ENCODE measurements at places on chromosomes 7 and 10. TPM values are rescaled to one million over a fixed set of nuclear protein-coding genes. Genes with fewer than 3 reads are reported as not detected.

DNA sequence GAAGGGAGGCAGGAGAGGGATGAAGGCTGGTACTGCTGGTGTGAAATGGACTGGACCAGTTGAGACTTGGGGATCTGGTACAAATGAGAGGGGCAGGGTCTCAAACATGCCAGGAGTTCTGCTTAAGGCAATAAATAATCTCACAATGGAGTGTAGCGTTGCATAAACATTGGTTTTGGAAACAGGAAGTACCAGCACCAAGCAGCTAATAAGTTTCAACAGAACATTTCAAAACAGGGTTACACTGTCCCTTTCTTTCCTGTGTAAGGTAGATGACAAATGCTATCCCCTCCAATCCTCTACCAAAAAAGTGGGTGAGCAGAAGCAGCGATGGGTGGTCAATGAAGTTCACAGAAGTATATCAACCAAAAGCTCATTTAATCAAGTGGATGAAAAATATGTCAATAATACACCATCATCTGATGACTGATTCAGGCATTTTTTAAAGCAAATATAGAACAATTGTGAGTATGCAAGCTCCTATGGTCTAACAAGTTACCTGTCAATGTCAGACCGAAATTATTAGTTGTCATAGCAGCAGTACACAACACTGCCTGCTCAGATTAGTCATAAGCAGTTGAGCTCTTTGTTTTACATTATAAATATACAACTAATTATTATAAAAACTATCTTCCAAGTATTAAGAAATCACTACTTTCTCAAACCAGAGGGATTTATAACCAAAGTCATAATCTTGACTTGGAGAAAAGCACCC is 220.0 kb downstream of the FAM107B start:
- no peak for DNase-seq

GRCh38 chr7:4783292-4783652 is 7.8 kb downstream of the AP5Z1 start:
- DNase-seq = no peak

DNA sequence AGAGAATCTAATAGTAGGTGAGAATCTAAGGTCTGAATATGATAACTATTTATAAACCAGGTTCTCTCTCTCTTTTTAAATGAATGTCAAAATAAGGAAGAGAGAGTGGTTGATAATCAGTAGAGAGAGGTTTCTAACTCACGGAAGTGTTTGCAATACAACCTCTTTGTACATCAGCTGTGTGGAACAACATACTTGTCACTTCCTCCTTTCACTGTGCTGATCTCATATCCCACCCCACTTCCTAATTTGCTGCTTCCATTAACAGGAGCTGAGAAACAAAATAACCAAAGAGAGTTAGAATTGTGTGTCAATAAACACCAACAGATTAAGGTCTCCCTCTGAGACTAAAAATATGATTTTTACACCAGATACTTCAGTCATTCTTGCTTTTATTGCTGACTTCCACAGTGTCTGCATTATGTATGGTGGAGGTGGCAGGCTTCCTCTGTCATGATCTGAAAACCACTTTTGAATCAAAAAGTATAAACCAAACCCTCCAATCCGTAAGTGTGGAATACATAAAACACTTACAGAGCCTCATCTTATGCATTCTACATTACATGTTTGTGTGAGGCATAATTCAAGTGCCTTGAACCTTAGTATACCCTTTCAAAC is 25.0 kb downstream of the CACUL1 start:
- no peak for DNase-seq

DNA sequence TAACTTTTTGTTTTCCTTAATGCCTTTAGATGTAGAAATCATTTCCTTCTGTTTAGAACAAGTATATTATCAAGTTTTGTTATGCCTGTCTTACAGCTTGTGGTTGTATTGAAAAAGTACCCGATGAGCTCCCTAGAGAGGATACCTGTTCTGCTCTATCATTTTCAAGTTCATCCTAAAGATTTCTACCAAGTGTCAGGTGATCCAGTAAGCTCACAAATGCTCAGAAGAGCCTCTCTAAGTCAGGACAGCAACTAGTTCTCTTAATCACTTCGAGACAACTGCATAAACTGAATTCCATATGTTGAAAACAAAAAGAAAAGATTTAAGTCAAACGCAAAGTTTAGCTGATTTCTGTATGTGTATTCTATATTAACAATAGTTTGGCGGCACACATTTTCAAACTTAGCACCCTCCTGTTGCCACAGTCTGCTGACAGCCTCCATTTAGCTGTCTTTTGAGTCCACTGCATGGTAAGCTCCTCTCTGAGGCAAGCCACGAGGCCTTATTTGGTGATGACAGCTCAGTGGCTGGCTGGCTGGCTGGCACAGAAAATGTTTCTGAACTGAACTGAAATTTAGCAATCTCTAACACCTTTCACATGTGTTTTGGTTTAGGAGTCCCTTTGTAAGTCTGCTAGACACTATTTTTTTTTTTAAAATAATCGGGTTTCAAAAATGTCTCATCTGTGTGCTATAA is 59.4 kb downstream of the SEMA3C start:
- peak; percentile 24 for DNase-seq

DNA sequence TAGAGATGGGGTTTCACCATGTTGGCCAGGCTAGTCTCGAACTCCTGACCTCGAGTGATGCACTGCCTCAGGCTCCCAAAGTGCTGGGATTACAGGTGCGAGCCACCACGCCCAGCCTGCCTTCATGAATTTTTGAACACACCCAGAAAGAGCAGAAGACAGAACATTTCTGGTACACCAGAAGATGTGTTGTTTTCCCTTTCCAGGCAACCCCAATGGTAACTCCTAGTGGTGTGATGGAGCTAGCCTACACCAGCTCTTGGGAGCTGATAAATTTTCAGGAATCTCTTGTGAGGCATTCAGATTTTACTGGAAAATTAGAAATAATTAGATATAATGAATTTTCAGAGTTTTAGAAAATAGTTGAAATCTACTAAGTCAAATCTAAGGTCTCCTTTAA is 904 bp upstream of the CCDC7 start:
- DNase-seq = no peak

GRCh38 chr7:77282897-77283296 is 83.3 kb upstream of the FGL2 start:
- DNase-seq = no peak

DNA sequence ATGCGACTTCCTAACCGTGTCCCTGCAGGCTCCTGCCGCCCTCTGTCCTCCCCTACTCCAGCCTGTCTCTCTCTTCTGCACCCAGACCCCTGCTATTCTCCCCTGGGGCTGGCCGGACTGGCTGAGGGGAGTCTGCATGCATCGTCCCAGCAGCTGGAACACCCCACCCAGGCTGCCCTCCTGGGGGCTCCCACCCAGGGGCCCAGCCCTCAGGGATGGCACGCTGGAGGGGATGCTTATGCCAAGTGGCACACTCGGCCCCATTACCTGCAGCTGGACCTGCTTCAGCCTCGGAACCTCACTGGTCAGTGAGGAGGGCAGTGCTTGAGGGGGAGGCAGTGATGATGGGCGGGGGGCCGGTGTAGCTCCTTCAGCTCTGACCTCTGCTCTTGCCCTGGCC is 21.7 kb upstream of the ZNF467 start:
- DNase-seq = no peak

DNA sequence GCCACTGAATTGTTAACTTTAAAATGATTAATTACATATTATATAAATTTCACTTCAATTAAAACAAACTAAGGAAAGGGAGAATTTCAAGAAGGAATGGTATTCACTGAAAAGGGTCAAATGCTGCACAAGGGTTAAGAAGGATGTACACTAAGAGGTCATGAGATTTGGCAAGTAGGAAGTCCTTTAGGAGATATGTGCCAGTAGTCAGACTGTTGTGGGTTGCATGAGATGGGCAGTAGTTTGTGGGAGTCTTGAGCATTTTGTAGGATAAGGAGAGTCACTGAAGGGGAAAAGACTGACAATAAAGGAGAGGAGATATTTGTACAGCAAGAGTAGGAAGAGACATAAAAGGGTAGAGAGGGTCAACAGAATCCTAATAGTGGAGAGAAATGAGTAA is 12.4 kb upstream of the PTPN12 start:
- no peak for DNase-seq

GRCh38 chr7:95427166-95427565 is 7.7 kb downstream of the PON2 start:
- DNase-seq = no peak

STAG3 gene
- total RNA-seq = 0.13 TPM

- DNase-seq = no peak
Measured at GRCh38 chr7:95971716-95972115, 199.4 kb downstream of the DYNC1I1 start.

THSD7A gene
- not detected for total RNA-seq

ZNF853 gene
- total RNA-seq = 23.6 TPM

DNA sequence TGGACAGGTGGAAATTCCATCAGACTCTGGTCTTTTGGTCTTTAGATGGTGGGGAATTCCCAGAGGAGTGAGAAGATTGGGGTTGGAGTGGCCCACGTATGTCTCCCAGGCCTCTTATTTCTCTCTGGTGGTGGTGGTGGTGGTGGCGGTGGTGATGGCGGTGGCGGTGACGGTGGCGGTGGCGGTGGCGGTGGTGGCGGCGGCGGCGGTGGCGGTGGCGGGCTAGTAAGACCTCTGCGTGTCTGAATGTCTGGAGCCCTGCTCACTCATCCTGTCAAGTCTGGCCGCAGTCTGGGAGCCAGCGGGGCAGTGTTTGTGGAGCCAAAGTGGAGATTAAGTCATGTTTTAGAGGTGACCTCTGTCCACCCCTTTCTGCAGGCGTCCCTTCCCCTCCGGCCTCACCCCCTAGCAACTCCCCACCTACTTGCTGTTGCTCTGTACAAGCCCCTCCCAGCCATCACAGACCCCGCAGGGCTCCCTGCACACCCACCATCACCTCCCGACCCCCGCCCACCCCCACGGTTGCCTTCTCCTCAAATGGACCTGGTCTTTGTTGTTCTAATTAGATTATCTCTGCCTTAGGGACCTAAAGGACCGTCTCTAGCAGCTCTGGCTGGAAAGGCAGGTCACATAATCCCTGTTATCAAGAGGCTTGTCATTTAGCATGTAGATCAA is 165.0 kb upstream of the TBX20 start:
- DNase-seq = no peak

KCND2 gene
- not detected for total RNA-seq

GRCh38 chr7:20576166-20576660 is 39.3 kb upstream of the ABCB5 start:
- no peak for DNase-seq

- DNase-seq = no peak
Measured at GRCh38 chr10:7412237-7412927, 1.5 kb upstream of the SFMBT2 start.

PDGFA gene
- total RNA-seq = 33.7 TPM

DNA sequence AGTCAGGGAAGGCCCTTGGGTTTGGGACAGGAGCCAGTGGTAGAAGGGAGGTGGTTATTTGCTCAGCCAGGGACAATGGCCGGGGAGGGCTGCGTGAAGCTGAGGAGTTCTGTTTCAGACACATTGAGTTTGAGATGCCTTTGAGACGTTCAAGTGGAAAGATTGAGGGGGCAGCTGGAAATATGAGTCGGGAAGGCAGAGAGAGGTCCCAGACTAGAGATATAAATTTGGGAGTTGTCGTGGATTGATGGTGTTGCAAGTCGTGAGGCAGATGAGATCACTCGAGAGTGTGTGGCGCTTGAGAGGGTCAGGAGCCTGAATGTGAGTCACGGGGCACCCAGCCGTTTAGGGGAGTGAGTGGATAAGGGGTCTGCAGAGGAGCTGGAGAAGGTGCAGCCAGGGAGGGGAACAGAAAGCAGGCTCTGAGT is 73.3 kb downstream of the ZMIZ1 start:
- no peak for DNase-seq

GRCh38 chr7:4888161-4888560 is 4.6 kb upstream of the RADIL start:
- DNase-seq = no peak

KIAA1549 gene
- 0.57 TPM for total RNA-seq

LRIT1 gene
- total RNA-seq = not detected

GRCh38 chr10:44619975-44620374 is 235.1 kb upstream of the CXCL12 start:
- no peak for DNase-seq

NKX2-3 gene
- not detected for total RNA-seq

GRCh38 chr7:48872548-48872947 is 51.8 kb upstream of the CDC14C start:
- DNase-seq = no peak

SPDYE8 gene
- total RNA-seq = not detected

IKZF1 gene
- total RNA-seq = not detected

DNA sequence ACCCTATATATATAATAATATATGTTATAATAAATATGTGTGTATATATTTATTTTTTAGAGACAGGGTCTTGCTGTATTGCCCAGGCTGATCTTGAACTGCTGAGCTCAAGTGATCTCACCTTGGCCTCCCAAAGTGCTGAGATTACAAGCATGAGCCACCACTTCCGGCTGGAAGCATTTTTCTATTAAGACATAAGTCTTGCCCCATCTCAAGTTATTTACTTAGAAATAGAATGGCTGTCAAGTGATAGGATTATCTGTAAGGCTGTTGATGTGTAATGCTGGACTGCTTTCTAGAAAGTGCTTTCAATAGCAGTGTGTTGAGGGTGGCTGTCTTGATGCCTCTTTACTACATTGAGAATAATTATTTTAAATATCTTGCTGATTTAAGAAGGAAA is 65.2 kb downstream of the ZMYND11 start:
- DNase-seq = no peak

- DNase-seq = no peak
Measured at GRCh38 chr7:83410989-83411591, 237.8 kb downstream of the SEMA3E start.

- no peak for DNase-seq
Measured at GRCh38 chr7:129951226-129952085, 1.3 kb downstream of the UBE2H start.

- DNase-seq = no peak
Measured at GRCh38 chr7:55110993-55111361, 92.2 kb downstream of the EGFR start.

DNA sequence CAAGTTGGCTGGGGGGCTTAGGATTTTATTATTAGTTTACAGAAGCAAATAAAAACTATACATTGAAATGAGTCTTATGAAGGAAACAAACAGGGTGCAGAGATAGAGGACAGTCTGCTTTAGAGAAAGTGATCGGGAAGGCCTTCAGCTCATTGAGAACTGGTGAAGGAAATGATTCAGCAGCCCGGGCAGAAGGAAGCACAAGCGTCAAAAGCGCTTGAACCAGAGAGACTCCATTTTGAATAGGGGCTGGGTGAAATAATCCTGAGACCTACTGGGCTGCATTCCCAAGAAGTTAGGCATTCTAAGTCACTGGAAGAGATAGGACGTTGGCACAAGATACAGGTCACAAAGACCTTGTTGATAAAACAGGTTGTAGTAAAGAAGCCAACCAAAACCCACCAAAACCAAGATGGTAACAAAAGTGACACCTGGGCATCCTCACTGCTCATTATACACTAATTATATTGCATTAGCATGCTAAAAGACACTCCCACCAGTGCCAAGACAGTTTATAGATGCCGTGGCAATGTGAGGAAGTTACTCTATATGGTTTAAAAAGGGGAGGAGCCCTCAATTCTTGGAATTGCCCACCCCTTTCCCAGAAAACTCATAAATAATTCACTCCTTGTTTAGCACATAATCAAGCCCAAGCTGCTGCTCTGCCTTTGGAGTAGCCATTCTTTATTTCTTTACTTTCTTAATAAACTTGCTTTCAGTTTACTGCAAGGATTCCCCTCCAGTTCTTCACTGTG is 83.1 kb upstream of the MPP7 start:
- no peak for DNase-seq

TMEM225B gene
- total RNA-seq = not detected

- DNase-seq = peak; percentile 9
Measured at GRCh38 chr7:129069021-129069420, 14.1 kb upstream of the TNPO3 start.

All from MG63 (cell line).